ENCODE measurements at places on chromosomes 13 and 19. TPM values are rescaled to one million over a fixed set of nuclear protein-coding genes. Genes with fewer than 3 reads are reported as not detected.
A peak's percentile ranks its signal among the peaks of the same experiment; 100 is the strongest.

The SBNO2 gene
- 4.3 TPM for polyA plus RNA-seq

The FXYD3 gene
- not detected for polyA plus RNA-seq

The RFPL4A gene
- not detected for polyA plus RNA-seq

The NKPD1 gene
- 0.20 TPM for polyA plus RNA-seq

The CABP5 gene
- polyA plus RNA-seq = not detected

The PSG3 gene
- not detected for polyA plus RNA-seq

The CYP2F1 gene
- polyA plus RNA-seq = not detected

The SLC5A5 gene
- polyA plus RNA-seq = 0.33 TPM

The CEACAM7 gene
- polyA plus RNA-seq = not detected

The PCDH9 gene
- 0.21 TPM for polyA plus RNA-seq

The GRK1 gene
- polyA plus RNA-seq = not detected

The SBSN gene
- polyA plus RNA-seq = not detected

The PNMA8B gene
- not detected for polyA plus RNA-seq

The OR10H1 gene
- polyA plus RNA-seq = not detected

- H3K27ac ChIP-seq = no peak overlapping the region
- H3K4me1 ChIP-seq = peaks cover 12% of the 10 kb centered on the region
- H3K27me3 ChIP-seq = peaks cover 71% of the 10 kb centered on the region
- H3K4me3 ChIP-seq = no peak overlapping the region
- H3K36me3 ChIP-seq = no peaks in the 10 kb centered on the region
- no peak for DNase-seq
These were observed 1.1 kb downstream of the APC2 start for GRCh38 chr19:1450735-1451731.

DNA sequence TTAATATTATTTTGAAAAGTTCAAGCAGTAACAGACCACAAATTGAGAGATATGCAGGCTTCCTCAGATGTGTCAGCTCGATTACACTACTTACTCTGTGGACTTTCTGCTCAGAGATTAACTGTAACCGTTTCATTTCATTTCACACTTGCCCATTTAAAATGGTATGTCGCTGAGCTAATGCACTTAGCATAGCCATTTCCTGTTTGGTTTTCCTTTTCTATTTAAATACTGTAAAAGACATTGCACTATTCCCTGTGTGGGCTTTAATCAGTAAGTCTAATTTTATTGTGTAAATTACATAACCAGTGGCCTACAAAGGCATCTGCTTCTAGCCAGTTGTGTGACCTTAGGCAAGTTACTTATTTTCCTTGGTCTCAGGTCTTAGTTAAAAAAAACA is 237.6 kb downstream of the LACC1 start:
- no peaks in the 10 kb centered on the region for H3K27me3 ChIP-seq
- H3K4me1 ChIP-seq = peaks cover 13% of the 10 kb centered on the region
- H3K27ac ChIP-seq = no peak overlapping the region
- no peak overlapping the region for H3K4me3 ChIP-seq

DNA sequence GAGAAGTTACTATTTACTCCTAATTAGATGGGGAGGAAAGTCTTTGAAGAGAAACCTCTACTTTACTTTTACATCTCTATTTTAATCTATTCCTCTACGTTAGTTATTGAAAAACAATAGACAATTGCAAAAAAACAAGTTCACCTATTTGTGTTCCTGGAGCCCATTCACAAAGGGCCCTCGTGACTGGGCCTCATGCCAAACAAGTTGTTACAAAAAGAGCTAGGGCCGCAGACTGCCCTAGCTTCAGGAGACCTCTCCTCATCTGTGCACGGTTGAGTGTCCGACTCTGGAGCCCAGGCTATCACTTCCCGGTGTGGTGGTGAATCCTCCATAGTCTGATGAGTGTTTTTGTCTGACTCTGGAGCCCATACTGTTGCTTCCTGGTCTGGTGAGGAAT is 190.9 kb downstream of the ZNF486 start:
- no peak overlapping the region for H3K4me3 ChIP-seq
- H3K27ac ChIP-seq = no peak overlapping the region
- H3K27me3 ChIP-seq = no peaks in the 10 kb centered on the region
- H3K4me1 ChIP-seq = no peaks in the 10 kb centered on the region
- DNase-seq = no peak
- no peaks in the 10 kb centered on the region for H3K36me3 ChIP-seq

- no peak overlapping the region for H3K4me3 ChIP-seq
- H3K36me3 ChIP-seq = peaks cover 18% of the 10 kb centered on the region
- H3K4me1 ChIP-seq = peaks cover 10% of the 10 kb centered on the region
- H3K27me3 ChIP-seq = no peaks in the 10 kb centered on the region
These were observed 5.0 kb downstream of the RPL36 start for GRCh38 chr19:5694956-5695648.

DNA sequence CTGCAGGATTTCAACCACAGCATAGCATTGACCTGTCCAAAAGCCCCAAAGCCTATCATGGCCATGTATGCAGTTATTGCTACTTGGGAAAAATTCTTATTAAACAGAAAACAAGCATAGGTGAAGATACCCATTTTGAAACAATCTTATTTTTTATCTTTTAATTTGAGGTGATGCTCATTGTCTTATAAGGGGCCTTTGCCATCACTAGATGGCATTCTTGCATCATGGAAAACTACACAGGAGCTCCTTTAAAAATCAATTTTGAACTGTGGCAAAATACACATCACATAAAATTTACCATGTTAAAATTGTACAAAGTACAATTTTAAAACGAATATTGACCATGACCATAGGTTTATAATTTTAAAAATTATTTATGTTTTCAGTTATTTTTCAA is 38.9 kb upstream of the ZNF835 start:
- H3K36me3 ChIP-seq = no peaks in the 10 kb centered on the region
- H3K27me3 ChIP-seq = no peaks in the 10 kb centered on the region
- DNase-seq = no peak
- no peak overlapping the region for H3K4me3 ChIP-seq

GRCh38 chr13:109301726-109302125 is 484.7 kb downstream of the IRS2 start:
- no peaks in the 10 kb centered on the region for H3K27me3 ChIP-seq
- H3K27ac ChIP-seq = no peak overlapping the region

DNA sequence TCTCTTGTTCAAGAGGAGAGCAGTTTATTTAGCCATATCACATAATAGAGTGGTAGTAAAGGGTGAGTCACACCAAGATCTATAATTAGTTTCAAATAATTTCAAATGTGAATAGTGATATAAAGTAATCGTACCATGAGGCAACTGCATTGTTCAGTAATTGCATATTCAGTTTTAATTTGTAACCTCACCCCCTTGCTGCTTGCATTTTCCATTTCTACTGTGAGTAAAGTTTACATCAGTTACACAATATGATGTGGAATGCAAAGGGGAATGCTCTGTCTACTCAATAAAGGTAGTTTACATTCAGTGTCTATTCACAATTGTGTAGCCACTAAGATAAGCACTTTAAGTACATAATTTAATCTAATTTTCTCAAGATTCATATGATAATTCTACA is 1695.7 kb upstream of the SPRY2 start:
- H3K4me3 ChIP-seq = no peak overlapping the region
- H3K4me1 ChIP-seq = no peaks in the 10 kb centered on the region
- H3K27me3 ChIP-seq = no peaks in the 10 kb centered on the region
- no peaks in the 10 kb centered on the region for H3K36me3 ChIP-seq
- no peak for DNase-seq
- no peak overlapping the region for H3K27ac ChIP-seq

DNA sequence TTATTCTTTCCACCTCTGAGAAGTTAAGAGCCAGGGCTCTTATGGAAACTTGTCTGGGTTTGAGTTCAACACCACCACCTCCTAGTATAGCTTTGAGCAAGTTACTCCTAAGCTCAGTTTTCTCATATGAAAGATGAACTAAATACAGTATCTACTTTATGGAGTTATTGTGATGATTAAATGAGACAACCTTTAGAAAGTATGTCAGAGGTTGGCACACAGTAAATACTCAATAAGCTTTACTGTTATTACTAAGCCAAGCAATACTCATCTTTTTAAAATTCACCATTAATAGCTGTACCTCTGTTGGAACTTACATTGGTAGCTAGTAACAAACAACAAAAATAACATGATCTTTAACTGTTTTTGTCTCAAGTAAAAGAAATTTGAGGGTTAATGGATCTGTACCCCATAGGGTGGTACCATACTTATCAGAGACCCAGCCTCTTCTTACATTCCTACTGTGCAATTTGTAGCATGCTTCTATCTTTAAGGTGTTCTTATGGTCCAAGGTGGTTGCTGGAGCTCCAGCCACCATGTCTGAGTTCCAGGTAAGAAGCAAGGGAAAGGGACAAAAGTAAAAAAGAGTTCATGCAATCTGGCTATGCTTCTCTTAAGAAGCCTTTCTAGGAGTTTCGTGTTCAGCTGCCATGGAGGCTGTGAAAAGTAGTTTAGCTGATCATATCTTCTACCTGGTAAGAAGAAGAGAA is 24.1 kb upstream of the NDFIP2 start:
- H3K36me3 ChIP-seq = no peaks in the 10 kb centered on the region
- no peaks in the 10 kb centered on the region for H3K27me3 ChIP-seq
- H3K4me1 ChIP-seq = peaks cover 9% of the 10 kb centered on the region
- no peak overlapping the region for H3K27ac ChIP-seq
- H3K4me3 ChIP-seq = no peak overlapping the region
- no peak for DNase-seq

- DNase-seq = no peak
- no peaks in the 10 kb centered on the region for H3K36me3 ChIP-seq
- H3K4me3 ChIP-seq = no peak overlapping the region
These were observed 133.0 kb upstream of the FRY start for GRCh38 chr13:31898378-31899071.

DNA sequence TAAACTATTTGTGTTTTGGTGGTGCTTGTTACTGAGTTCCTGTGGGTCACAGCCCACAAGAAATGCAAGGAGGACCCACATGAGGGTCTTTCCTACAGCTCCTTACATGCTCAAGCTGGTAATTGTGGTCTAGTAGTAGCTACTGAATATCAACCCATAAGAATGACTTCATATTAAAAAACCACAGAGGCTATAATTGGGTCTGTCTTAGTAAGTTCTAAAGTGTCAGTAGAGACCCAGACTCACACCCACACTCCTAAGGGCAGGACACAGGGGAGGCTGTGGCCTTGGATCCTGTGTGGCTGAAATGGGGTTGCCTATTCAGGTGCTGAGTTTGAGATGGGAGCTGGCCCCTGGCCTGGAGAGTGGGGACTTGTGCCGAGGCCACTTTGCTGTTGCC is 19.6 kb downstream of the TFDP1 start:
- H3K27me3 ChIP-seq = no peaks in the 10 kb centered on the region
- no peaks in the 10 kb centered on the region for H3K36me3 ChIP-seq
- no peak overlapping the region for H3K4me3 ChIP-seq
- no peaks in the 10 kb centered on the region for H3K4me1 ChIP-seq

DNA sequence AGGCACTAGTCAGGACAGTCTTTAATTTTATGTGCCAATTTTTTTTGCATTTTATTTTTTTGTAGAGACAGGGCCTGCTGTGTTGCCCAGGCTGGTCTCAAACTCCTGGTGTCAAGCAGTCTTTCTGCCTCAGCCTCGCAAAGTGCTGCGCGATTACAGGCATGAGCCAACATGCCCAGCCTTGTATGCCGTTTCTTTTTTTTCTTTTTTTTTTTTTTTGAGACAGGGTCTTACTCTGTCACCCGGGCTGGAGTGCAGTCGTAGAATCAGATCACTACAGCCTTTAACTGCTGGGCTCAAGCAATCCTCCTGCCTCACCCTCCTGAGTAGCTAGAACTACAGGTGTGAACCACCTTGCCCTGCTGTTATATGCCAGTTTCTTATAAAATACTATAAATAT is 26.4 kb downstream of the BORA start:
- H3K4me3 ChIP-seq = no peak overlapping the region
- H3K4me1 ChIP-seq = no peaks in the 10 kb centered on the region
- no peak overlapping the region for H3K27ac ChIP-seq
- no peak for DNase-seq

- no peak for DNase-seq
- no peaks in the 10 kb centered on the region for H3K27me3 ChIP-seq
- no peak overlapping the region for H3K27ac ChIP-seq
- H3K4me3 ChIP-seq = no peak overlapping the region
- no peaks in the 10 kb centered on the region for H3K36me3 ChIP-seq
These were observed 39.2 kb downstream of the MYH14 start for GRCh38 chr19:50242581-50242980.

GRCh38 chr13:29435125-29435911 is 160.2 kb downstream of the SLC7A1 start:
- DNase-seq = no peak
- no peaks in the 10 kb centered on the region for H3K36me3 ChIP-seq
- H3K27me3 ChIP-seq = no peaks in the 10 kb centered on the region
- no peak overlapping the region for H3K4me3 ChIP-seq
- H3K27ac ChIP-seq = no peak overlapping the region
- no peaks in the 10 kb centered on the region for H3K4me1 ChIP-seq

DNA sequence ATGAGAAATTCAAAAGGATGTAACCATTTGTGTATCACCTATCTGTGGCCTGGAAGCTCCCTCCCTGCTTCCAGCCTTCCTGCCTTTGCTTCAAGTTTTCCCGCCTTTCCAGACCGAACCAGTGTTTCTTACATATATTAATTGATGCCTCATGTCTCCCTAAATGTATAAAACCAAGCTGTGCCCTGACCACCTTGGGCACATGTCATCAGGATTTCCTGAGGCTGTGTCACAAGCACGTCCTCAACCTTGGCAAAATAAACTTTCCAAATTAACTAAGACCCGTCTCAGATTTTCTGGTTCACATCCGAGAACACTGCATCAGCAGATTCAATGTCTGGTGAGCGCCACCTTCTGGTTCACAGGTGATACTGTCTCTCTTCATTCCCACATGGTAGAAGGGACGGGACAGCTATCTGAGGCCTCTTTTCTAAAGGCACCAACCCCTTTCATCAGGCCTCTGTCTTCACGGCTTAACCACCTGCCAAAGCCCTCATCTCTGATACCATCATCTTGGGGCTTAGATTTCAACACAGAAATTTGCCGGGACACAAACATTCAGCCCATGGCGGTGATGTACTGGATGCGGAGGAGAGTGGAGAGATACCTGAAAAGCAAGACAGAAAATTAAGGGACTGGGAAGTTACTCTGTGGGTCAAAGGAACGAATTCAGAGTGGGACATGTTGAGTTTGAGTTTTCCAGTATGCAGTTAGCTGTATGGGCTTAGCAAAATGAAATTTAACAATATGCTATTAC is 58.7 kb upstream of the PABPC3 start:
- DNase-seq = peak; percentile 20
- no peak overlapping the region for H3K4me3 ChIP-seq

DNA sequence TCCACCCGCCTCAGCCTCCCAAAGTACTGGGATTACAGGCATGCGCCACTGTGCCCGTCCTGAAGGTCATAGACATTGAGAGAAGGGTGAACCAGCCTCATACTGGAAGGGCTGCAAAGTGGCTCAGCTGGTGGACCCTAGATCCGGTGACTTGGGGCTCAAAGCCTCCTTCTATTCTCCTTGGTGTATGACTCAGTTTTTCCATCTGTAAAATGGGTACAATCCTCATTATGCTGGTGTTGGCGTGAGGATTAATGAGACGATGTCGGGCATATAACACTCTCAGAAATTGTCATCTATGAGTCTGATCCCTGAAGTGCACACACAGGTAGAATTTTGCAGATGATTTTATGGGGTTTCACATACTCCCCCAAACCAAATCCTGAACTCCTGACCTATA is 5.8 kb upstream of the CAMSAP3 start:
- H3K27ac ChIP-seq = no peak overlapping the region
- H3K4me3 ChIP-seq = no peak overlapping the region
- DNase-seq = no peak
